ENCODE measurements at places on chromosomes 2 and 18. TPM values are rescaled to one million over a fixed set of nuclear protein-coding genes. Genes with fewer than 3 reads are reported as not detected.

GAREM2 gene
- total RNA-seq: 4.5 TPM

ANKRD30B gene
- total RNA-seq: not detected

WNT6 gene
- not detected for total RNA-seq

ORC4 gene
- 24.5 TPM for total RNA-seq

FNDC4 gene
- total RNA-seq: 15.5 TPM

SCYGR4 gene
- not detected for total RNA-seq

LCT gene
- total RNA-seq: 0.07 TPM

REEP1 gene
- total RNA-seq: 0.53 TPM

MGAT4A gene
- 42.2 TPM for total RNA-seq

SLC23A3 gene
- 5.2 TPM for total RNA-seq

OSR1 gene
- total RNA-seq: not detected

FAP gene
- 2.0 TPM for total RNA-seq

GRCh38 chr2:198880421-198880820 is 577.3 kb downstream of the SATB2 start:
- DNase-seq: no peak

DNA sequence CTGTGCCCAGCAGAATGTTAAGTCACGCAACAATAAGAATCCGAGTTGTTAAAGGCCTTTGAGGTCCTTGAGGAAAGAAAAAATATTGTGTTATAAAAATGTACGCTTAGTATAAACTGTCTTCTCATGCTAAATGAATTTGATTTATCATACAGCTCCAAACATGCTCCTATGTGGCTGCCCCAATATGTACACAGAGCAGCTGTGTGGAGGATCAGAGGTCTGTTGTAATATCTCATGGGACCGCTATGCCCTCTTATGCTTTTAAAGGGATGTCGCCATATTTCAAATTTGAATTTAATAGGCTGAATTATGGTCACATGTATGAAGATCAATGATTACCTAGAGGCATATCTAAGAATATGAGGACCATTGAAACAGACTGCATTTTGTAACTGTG is 90.2 kb downstream of the SLC5A7 start:
- DNase-seq: no peak

- DNase-seq: peak; percentile 80
These were observed 27.6 kb upstream of the IL1R1 start for GRCh38 chr2:102114851-102115497.

GRCh38 chr2:232886176-232886575 is 16.1 kb downstream of the SNORC start:
- no peak for DNase-seq

GRCh38 chr2:25042321-25043240 is 705 bp downstream of the EFR3B start:
- DNase-seq: peak; percentile 26

DNA sequence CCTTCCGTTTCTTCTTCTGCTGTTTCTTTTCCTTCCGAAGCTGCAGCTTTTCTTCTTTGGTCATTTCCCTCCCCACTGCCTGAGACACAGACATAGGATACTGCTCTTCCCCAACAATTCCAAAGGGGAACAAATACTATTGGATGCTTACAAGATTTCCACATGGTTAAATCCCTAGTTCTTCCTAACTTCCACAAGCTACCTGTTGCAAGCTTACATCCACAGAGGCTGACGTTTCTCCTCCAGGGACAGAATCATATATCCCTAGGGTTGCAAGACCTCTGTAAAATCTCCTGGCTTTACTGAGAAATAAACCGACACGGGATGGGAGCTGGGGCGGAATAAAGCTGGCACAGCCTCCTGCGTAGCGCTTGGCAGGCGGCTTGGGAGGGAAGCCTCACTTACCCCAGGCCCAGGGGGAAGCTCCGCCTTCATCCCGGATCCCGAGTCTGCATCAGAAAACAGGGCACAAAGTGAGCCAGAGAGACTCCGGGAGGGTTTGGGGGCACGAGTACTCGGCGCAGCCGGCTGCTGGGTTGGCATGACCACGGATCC is 590 bp downstream of the EIF2B4 start:
- no peak for DNase-seq

DNA sequence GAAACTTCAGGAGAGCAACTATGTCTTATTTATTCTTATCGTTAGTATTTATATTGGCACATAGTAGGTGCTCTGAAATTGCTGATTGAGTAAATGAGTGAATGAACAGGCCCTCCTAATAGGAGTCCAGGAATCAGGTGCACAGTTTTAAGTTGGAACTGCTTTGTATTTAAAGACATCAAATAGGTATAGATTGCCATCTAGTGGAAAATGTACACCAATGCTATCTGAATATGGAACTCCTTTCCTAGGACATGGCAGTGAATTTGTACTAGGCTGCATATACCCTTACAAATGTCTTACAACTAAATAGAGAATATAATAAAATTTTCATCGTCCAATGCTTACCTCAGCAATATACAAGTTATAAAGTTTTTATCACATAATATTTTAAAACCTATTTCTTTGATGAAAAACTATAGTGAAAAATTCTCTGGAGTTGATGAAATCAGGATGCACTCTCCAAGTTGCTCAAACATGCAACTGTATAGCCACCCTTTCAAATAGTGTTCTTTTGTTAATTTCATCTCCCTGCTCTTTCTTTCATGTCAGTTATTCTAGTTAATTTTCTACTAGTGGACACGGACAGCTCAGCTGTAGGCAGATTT is 318.9 kb upstream of the SYT4 start:
- peak; percentile 33 for DNase-seq

DNA sequence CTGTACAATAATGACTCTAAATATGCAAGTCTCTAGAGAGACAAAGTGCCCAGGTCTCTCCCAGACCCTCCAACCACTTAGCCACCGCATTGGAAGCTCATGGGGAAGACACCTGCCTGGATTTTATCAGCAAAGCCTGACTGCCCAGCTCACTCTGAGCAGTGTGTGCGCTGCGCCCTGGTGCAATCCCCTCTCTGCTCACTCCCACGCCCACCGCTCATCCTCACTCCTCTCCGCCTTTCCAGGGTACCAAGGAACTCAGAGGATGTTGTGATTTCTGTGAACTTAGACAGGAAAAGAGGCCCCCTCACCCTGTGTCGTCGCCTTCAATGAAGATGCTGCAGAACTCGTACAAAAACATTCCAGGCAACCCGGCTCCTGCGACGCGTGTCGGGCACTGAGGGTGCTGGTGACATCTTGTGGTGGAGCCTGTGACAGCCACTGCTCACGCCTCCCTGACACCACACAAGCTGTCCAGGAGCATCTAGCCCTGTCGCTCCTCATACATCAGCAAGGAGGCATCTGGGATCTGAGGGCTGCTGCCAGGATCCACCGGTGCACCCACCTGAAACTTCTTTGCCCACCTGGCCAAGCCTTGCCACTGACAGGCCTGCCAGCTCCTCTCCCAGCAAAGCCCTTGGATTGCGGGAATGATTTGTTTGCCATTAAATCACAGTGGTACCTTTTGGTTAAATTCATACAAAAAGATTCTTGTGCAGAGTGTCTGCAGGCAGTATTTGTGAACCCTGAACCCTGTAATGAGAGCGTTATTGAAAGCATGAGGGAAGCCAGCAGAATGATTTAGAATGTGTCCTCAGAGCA is 220.4 kb downstream of the ZNF516 start:
- DNase-seq: no peak

- peak; percentile 56 for DNase-seq
These were observed 51.0 kb downstream of the MOGAT1 start for GRCh38 chr2:222722327-222722946.

DNA sequence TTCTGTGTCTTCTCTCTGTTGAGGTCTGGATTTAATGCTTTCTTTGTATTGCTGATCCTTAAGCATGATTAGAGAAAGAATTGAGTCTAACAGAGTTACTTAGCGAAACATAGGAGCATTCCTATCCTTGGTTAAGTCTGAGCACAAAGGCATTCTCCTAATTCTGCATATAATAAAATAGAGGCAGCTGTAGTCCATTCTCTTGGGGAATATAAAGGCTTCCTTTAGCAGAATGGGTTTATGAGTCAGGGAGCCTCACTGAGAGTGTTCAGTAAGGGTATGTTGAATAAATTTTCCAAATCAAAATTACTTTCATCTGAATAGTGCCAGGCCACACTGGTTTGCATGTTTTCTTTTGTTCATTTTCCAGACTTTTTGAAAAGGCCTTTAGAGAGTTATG is 101.5 kb downstream of the GALNT1 start:
- DNase-seq: no peak

DNA sequence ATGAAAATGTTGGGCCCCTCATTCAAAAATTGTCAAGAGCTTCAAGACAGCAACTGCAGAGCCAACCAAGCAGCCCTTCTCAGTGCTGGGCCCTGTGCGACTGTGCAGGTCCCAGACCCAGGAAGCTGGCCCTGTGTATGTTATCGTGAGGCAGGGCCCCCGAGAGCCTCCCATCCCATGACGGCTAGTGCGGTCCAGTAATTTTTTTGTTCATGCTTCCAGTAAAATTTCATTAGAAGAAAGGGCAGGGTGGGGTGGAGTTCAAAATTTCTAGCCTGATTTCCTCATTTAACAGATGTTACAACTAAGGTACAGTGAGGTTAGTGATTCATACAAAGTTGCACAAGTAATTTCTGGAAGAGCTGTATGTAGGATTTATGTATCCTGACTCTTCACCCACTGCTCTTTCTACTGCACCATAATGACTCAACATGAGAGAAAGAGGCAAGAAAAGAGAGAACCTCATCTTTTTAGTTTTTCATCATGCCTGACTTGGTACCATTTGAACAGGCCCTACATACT is 105.5 kb downstream of the ZEB2 start:
- DNase-seq: no peak

GRCh38 chr18:13444430-13445240 is 226.1 kb downstream of the LDLRAD4 start:
- DNase-seq: no peak

GRCh38 chr2:97911206-97911921 is 84.4 kb downstream of the TMEM131 start:
- DNase-seq: no peak

DNA sequence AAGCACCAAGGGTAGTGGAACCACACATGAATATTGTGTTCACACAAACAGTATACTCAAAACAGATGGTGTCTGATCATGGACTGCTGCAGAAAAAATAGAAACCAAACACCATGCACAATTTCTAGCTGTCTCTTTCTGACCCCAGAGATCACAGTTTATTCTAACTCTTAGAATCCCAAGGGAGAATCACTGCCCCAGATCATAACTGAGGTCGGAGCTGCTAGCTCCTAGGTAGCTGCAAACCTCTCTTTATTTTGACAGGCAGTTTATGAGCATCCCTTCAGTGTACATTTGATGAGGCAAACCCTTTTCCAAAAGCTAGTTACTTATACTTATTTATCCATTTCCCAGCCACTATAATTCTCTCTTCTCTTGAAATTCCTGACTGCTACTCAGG is 439.1 kb upstream of the HNMT start:
- DNase-seq: no peak

DNA sequence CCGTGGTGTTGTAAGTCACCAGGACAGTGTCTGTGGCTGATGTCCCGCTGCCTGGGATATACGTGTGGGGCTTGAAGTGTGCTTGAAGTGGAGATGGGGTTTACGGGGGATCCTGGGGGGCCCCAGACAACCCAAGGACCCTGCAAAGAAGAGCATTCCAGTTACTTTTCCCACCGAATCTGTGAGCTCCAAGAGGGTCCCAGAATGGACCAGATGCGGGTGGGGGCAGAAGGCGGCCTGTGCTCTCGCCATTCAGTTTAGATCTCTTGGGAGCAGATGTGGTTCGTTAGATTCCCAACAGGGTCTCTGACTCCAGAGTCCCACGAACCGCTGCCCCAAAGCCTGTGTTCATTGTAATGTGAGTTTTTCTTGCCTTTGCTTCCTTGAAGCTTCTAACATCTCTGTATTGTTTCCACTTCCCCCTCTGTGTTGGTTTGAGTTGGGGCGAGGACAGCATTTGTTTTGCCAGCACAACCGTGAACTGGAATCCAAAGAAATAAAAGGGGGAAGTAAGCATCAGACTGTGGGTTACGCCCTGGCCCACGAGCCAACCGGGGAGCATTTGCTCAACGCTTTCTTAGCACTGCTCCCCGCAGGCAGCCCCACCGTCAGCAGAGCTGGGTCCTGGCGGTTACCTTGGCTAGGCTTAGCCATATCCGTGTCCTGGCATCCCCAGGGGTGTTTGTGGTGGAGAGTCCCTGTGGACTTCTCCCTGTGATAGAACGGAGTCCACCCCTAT is 92.1 kb downstream of the SH3BP4 start:
- no peak for DNase-seq

GRCh38 chr2:44638649-44639048 is 276.9 kb downstream of the CAMKMT start:
- no peak for DNase-seq

DNA sequence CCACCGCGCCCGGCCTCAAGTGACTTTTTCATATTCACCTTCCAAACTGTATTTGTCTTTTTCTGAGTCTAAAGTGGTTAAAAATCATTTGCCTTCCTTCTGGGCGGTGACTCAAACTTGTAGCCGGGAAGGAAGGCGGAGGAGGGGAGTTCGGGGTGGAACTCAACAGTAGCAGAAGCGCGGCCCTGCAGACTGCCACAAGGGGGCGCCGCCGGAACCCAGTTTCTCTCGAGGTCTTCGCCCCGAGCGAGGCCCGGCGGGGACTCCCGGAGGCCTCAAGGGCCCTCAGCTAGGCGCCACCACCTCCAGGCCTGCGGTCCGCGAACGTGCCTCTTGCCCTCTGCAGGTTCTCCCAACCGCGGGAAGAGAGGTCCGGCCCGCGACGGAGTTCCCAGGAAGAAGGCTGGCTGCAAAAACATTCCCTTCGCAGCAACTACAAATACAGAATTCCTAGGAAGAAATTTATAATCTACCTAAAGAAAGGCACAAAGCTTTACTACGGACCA is 16.8 kb upstream of the ITM2C start:
- DNase-seq: peak; percentile 78

DNA sequence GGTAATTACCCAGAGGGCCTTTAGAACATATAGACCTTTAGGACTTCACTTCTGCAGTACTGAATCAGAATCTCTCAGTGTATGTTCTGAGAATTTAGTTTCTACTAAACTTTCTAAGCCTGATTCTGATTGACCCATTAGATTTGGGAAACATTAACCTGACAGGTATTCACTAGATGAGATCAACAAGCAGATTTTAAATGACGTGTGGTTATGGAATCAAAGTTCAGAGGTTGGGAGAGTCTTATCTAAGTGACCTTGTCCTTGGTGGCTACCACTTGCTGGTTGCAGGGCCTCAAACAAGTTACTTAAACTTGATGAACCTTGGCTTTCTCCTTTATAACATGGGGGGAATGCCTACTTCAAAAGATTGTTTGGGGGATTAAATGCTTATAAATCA is 198.7 kb downstream of the PDE11A start:
- no peak for DNase-seq

- DNase-seq: no peak
These were observed 17.7 kb upstream of the UGGT1 start for GRCh38 chr2:128073278-128073677.

DNA sequence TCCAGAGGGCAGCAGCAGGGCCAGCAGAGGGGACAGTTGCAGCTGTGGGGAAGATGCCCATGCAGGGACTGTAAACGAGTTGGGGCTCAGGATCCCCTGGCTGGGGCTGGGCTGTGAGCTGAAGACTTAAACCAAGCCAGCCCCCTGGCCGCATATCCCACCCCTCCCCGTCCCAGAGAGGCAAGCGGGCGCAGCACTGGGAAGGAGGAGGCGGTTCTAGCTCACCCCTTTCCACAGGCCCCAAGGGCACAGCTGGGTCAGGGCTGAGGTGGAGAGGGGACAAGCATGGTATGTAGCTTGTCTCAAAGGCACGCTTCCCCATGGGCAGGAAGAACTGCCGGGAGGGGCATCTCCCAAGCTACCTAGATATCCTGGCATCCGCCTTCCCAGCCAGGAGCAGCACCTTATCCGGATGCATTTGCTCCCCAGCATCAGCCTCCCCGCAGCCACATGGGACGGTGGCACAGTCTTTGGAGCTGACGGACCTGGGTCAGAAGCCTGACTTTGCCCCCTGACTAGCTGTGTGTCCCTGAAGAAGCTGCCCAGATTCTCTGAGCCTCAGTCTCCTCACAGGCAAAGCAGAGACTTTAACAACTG is 75.9 kb downstream of the TFCP2L1 start:
- DNase-seq: no peak

All from endothelial cell of umbilical vein (primary cell).